SHP77 treated with DMSO at 0.1 percent for 48 hours (cell line): ENCODE measurements at places on chromosomes 2 and 18.

DNA sequence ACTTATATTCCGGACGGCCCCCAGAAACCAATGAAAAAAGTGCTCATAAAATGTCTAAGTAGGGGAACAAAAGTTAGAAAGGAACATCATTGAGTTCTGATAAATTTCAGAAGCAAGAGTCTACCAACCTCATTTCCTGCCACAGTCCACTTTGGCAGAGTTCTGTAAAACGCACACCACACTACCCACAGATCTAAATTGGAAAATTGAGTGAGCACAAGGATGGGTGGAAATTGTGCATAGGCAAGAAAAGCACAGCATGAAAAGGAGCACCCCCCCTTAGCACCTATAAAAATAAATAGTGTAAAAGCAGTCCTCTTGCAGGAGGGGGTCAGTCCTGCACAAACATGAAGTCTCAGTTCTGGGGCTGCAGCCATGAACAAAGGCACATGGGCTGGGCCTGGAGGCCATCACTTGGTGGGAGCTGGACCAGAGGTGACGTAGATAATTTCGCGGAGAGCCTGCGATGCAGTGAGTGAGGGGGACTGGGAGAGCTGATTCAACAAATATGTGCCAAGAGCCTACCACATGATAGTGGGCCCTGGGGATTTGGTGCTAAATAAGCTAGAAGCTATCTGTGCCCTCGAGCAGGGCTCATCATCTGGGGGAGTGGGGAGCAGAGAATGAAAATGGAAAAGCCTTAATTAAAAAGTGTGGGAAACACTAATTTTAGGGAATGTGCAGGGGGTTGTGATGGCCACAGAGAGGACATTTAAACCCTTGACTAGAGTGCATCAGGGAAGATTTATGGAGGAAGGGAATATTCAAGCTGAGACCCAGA lies 48.9 kb upstream of the SPP2 start:
- DNase-seq, result no peak

DNA sequence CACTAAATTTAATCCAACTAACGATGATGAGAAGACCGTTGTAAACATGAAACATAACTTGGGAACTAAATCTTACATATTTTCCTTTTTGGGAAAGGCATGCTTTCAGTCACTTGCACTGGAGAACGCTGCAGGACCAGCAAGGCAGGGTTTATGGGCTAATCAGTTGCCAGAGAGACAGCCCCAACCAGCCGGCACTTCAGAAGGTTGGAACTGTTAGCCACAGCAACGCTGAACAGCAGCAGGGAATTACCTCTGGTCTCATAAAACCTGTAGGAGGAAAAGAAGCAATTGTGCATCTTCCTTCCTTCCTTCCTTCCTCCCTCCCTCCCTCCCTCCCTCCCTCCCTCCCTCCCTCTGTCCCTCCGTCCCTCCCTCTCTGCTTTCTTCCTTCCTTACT lies 33.9 kb upstream of the SIX2 start:
- DNase-seq, result no peak

- no peak for DNase-seq
Observed at GRCh38 chr18:62321201-62321600, 3.9 kb upstream of the TNFRSF11A start.

DNA sequence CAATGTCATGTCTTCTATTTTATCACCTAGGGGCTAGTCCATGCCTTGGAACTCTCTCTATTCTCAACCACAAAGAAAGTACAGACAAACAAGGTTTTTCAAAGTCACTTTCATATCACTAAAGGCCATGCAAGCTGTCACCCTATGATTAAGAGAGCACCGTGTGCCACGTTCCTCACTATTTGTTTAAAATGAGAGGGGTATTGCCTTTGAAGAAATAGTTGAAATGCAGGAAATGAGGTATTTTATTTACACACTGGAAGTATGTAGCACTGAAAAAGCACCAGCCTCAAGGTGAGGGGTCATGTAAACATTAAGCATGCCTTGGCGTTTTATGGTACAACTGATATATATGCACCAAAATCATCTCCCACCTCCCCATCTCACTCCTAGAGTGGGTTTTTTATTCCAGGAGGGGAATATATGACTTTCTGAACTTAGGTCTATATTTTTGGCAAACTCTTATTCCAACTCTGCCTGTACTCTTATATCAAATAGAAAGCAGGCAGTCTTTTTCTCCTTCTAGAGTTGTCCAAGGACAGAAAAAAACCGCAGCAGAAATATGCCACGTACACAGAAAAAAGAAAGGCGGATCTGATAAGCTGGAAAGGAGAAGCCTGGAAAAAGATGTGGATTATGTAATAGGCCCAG lies 53.5 kb downstream of the VSNL1 start:
- DNase-seq, result no peak

DNA sequence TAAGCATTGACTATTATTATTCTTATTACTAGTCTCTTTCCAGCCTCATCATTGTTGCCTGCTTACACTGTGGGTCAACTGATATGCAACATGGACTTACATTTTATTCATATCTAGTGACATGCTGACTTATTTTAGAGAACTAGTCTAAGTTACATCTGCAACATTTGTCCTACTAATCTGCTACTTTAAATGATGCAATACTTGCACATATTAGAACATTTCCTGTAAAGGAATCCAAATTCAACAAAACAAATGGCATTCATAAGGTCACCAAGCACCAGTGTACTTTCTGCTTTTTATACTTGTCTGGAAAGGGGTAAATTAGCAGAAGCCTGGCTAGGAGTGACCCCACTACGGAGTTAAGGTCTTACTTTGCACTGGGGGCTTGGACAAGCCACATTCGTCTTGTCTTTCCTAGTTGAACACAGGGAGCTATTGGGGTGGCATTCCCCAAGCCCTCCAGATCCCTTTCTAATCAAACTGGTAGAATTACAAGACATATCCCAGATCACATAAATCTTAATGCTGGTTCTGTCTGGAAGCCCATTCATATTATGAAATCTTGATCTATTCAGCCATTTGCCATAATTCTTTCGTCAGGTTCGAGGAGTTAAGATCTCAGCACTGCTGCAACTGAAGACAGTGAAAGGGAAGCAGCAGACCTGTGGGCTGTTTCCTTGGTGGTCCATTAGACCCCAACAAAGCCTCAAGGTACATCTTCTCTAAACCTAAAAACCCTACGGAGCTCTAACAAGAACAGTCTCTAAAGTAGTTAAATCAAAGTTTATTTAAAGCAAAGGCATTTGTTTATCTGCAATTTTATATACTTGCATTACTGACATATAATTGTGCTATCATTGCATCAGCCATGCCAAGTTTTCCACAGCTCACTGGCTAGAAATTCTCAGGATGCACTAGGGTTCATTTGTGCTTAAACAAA lies 49.9 kb upstream of the RTN4 start:
- no peak for DNase-seq

- DNase-seq, result no peak
Observed at GRCh38 chr2:149146876-149147275, 108.4 kb downstream of the LYPD6B start.

DNA sequence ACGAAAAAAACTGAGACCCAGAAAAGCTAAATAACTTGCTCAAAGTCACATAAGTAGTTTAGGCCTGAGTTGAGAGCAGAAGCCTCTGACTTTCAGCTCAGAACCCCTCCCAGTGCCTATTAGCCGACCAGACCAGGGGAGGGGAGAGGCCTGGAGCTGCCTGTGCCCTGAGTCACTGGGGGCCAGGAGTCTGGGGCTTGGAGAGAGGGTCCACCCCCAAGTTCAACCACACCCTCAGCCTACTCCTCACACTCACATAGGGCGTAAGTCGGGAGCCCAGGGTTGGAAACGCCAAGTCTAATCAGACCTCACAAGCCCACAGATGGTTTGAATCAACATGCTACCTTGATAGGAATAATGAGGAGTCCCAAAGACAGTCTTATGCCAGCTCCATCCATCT lies 12.6 kb upstream of the PKDCC start:
- no peak for DNase-seq

- DNase-seq, result no peak
Observed at GRCh38 chr2:28360058-28360717, 32.5 kb upstream of the FOSL2 start.

GRCh38 chr2:233051241-233052149 lies 8.6 kb upstream of the INPP5D start:
- no peak for DNase-seq

- DNase-seq, result no peak
Observed at GRCh38 chr2:47003641-47004427, 88.2 kb upstream of the MCFD2 start.

GRCh38 chr18:62523631-62524439 lies 1.0 kb downstream of the ZCCHC2 start:
- no peak for DNase-seq

DNA sequence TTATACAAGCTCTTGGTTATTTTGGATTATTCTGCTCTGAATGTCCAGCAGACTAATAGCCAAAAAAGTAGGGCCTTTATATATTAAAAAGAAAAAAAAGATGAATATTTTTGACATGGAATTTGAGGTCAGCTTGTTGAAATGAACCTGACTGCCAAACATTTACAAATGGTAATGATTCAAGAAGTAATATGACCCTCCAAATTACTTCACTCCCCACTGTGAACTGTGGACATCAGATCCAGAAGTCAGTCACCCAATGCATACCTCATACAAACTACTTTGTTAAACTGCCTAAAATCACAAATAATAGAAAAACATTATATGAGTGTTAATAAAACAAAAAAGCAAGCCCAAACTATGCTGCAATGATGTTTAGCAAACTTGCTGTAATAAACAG lies 10.0 kb downstream of the EPG5 start:
- DNase-seq, result no peak

- no peak for DNase-seq
Observed at GRCh38 chr18:65498605-65499004, 252.2 kb upstream of the CDH7 start.

- no peak for DNase-seq
Observed at GRCh38 chr2:170924969-170925368, 4.1 kb upstream of the GORASP2 start.

DNA sequence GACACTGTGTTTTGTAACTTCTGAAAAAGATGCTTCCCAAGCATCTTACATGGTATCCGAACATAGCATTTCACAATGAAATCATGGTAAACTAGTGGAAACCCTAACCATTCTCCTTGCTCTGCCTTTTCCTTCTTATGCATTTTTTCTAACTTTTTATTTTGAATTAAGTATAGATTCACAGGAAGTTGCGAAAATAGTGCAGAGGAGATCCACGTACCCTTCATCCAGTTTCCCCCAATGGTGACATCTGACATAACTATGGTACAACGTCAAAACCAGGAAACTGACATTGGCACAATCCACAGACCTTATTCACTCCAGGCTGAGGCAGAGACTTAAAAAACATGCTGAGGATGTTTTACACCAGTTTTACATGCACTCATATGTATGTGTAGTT lies 38.3 kb downstream of the AAK1 start:
- no peak for DNase-seq

GRCh38 chr2:157107460-157107859 lies 150.0 kb upstream of the GALNT5 start:
- no peak for DNase-seq

DNA sequence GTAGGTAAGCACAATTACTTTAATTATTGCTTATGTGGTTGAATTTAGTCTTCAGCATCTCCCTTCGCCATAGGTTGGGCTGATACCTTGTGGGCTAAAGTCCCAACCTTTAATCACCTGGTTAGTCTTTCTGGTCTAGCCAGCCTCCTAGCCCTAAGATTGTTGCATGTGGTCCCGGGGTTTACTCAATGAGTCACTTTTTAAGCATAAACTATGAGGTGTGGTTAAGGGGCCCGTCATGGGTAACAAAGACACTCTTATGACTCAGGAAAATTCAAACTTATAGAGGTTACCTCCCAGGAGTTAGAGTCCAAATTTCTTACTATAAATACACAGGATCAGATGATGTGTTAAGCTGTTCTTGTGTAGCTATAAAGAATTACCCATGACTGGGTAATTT lies 841.6 kb downstream of the TRIB2 start:
- no peak for DNase-seq

GRCh38 chr2:181309586-181309985 lies 147.6 kb upstream of the ITGA4 start:
- no peak for DNase-seq

GRCh38 chr2:135657806-135658582 lies 83.7 kb upstream of the UBXN4 start:
- DNase-seq, result no peak

- no peak for DNase-seq
Observed at GRCh38 chr18:2982022-2982421, 30.9 kb downstream of the LPIN2 start.

DNA sequence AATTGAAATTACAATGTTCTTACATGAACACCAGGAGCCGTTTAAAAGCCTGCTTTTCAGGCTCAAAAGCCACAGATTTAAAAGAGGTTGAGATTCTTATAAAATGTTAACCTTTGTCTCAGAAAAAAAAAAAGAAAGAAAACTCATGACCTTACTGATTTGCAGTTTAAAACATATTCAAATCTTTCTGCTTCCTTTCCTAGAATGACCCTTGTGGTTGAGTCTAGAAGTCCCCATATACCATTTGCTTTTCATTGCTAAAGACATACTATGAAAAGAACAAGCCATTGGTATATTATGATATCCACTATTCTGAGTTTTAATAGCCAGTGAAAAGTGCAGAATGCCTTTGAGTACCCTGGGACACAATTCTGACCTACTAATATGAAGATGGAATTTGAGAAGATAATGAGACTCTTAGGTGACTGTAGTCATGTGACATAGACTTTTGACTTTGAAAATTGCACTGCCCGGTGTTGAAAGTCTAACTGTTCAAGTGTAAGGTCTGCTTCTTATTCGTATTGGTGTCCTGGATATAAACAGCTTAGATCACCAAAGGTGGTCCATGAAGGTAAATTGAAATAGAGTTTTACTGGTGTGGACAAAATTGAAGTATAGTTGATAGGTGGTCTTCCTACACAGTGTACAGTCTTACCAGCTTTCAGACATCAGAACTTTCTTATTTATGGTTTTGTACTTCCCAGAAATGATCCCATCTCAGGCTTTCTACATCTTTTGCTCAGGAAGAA lies 117.0 kb downstream of the DOCK10 start:
- DNase-seq, result no peak

- no peak for DNase-seq
Observed at GRCh38 chr2:96143231-96143847, 1.9 kb downstream of the DUSP2 start.

- DNase-seq, result no peak
Observed at GRCh38 chr2:55530539-55531081, 11.1 kb downstream of the CFAP36 start.

DNA sequence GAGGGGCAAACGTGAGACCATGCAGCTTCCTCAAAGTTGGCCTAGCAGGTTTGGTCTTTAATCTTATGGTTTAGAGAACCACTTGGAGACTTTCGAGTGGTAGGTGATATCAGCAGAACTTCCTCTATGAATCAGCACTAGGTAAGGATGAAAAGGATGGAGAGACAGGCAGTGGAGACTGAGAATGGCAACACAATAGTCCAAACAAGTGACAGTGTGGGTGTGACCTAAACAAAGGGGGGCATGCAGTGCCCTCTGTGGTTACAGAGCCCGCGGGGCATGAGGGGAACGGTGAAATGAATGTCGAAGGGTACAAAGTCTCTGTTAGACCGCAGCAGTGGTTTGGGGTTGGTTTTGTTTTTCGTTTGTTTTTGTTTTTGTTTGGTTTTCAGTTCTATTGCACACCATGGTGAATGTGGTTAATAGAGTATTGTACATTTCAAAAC lies 143.9 kb downstream of the L3MBTL4 start:
- no peak for DNase-seq

- DNase-seq, result no peak
Observed at GRCh38 chr2:58289029-58289428, 47.9 kb upstream of the FANCL start.
